SHP77 treated with DMSO at 0.1 percent for 48 hours (cell line): ENCODE measurements at places on chromosomes 5 and 9.

DNA sequence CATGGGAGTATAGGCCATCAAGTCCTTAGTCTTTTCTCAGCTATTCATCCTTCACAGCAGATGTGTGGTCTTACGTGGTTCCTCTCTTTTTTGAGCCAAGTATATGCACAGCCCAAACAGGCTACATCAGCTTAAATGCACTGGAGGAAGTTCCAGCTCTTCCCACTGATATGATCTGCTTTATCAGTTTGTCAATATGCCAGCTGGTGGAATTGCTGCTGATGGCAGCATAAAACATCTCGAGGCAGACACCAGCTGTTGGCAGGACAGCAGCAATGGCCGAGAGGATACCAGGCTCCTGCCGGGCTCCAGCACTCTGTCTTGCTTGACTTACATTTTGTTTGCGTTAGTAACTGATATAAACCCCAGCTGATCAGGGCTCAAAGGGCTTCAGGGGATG lies 143.4 kb downstream of the TENT4A start:
- no peak for DNase-seq

DNA sequence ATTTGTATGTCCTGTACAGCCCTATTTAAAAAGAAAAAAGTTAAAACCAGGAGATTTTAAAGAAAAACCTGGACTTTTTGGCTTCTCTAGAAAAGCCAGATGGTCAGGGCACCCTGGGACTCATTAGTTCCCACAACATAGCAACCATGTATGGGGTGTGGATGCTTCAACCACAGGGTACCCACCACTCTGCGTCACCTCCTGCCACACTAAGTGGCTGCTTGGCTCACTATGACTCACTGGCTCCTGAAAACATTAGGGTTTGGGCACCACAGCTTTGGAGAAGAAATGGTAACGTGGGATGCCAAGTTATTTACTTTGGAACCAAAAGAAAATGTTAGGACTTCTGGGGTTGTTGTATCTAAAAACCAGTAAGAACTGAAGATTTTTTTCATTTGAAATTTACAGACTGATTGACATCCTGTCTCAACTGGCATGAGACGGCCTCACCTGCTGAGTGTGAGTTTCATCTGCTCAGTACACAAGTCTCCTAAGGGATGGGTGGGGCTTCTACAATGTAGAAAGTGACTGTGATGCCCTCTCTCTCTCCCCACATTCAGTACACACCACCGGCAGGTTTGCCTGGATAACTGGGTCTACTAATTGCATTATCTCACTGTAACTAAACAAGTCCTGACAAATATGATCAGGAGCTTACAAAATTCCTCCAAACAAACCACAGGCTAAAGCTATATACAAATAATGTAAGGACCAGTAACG lies 103.9 kb downstream of the ESM1 start:
- no peak for DNase-seq

DNA sequence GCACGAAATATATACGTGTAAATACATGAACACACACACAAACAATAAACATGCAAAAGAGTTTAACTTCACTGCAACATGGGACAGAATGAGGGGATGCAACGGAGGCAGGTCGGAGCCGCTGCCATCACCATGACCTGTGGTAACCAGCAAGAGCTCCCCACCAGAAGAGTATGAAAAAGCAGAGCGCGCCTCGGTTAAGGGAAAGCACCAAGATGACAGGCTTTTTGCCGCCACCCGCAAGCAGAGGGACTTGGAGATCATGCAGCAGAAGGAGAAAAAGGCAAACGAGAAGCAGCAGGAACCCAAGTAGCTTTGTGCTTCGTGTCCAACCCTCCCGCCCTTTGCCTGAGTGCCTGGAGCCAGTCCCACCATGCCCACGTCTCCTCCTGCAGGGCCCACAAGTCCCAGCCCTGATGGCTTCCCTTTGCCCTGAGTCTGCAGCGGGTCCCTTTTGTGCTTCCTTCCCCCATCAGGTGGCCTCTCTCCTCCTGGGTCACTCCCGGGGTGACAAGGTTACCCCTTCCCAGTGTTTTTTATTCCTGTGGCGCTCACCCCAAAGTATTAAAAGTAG lies 13.8 kb downstream of the WHRN start:
- DNase-seq: no peak

DNA sequence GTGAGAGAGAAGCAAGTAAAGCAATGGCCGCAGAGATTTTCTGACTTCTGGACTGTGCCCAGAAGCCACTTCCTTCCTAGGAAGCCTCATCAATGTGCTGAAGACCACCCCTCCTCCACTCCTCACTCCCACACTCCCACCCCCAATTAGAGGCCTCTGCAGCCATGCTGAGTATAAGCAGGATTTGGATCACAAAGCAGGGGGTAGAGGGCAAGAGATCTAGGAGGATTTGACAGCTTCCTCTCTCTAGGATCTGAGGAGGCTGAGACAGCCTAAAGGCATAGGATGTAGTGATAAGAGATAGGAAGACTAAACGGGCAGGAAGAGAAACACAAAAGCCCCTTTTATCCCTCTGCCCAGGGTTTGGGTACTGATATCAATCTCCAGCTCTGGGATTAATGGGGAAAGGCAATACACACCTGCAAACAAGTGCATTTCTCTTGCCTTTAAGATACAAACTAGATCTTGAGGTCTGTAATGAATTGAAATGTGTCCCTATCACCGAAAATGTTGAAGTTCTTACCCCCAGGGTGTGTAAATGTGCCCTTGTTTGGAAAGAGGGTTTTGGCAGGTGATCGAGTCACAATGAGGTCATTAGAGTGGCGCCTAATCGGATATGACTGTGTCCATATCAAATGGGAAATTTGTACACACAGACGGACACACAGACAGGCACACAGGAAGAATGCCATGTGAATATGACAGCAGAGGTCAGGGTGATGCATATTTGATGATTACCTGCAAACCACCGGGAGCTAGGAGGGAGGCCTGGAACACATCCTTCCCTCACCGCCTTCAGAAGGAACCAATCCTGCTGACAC lies 28.5 kb downstream of the KCNV2 start:
- no peak for DNase-seq

DNA sequence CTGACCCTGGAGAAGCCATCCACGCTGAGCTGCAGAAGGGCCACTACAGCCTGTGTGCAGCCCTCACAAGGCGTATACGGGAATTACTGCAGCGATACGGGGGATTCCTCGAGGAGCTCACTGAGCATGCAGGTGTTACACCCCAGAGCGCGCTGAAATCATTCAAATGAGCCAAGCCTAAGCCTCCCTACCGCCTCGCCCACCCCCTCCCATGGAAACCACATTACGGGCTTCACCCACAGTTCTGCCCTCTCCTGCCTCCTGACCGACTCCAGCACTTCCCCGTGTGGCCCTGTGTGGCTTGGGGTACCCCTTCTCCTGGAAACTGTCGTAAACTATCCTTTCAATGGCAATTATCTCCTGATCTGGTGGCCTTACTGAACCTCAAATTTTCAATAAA lies 13.3 kb downstream of the SURF6 start:
- DNase-seq: no peak

GRCh38 chr9:134452728-134453127 lies 126.5 kb downstream of the RXRA start:
- DNase-seq: no peak

- DNase-seq: no peak
These were observed 849 bp upstream of the MGAT1 start for GRCh38 chr5:180803181-180804128.

GRCh38 chr5:142756576-142756975 lies 13.6 kb upstream of the ARHGAP26 start:
- no peak for DNase-seq

GRCh38 chr5:41559184-41559583 lies 48.8 kb upstream of the PLCXD3 start:
- DNase-seq: no peak

DNA sequence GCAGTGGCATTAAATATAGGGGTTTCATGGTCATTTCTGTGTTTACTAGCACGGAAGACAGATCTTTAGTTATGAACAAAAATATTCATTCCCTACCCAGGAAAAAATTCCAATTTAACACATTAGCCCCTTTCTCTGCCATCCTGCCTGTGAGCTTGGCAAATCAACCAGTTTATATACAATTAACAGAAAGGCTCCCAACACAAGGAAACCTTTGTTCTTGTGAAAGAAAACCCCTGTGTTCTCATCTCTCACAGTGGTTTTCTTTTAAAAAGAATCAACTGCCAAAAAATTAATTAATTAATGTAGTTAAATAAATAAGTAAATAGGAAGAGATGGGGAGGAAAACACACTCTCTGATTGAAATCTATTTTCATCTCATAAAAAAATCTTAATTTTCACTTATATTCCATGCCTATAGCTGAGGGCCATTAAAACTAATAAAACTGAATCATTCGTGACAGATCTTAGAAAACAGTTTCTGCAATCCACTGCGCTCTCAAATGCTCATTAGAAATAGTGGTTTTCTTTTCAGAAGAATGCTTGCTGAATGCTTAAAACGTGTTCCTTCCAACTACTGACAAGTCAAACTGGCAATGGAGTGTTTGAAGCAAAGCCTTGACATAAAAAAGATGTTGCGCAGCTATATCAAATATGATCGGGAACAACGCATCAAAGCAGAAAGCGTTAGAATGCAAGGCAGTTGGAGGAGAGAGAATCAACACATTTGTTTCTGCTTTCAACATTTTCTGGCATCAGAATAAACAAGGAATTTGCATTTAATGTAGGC lies 387.7 kb downstream of the TLR4 start:
- DNase-seq: no peak

DNA sequence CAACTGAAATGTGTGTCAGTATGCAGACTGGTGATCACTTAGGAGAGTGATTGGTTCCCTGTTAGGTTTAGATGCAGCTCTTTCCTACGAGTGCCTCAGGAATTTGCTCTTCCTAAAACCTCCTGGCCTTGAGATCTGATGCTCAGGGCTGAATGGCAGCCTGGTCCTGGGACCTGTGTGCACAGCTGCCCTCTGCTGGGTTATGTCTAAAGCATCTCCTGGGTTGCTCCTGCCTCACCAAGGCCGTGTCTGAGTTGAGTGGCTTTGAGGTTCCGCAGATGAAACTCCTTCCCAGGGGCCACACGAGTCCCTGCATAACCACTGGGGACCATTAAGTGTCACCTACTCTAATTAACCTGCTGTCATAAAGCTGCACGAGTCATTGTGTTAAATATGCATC lies 59.5 kb downstream of the MVB12B start:
- no peak for DNase-seq

GRCh38 chr5:127011961-127012644 lies 18.3 kb downstream of the MARCHF3 start:
- no peak for DNase-seq

DNA sequence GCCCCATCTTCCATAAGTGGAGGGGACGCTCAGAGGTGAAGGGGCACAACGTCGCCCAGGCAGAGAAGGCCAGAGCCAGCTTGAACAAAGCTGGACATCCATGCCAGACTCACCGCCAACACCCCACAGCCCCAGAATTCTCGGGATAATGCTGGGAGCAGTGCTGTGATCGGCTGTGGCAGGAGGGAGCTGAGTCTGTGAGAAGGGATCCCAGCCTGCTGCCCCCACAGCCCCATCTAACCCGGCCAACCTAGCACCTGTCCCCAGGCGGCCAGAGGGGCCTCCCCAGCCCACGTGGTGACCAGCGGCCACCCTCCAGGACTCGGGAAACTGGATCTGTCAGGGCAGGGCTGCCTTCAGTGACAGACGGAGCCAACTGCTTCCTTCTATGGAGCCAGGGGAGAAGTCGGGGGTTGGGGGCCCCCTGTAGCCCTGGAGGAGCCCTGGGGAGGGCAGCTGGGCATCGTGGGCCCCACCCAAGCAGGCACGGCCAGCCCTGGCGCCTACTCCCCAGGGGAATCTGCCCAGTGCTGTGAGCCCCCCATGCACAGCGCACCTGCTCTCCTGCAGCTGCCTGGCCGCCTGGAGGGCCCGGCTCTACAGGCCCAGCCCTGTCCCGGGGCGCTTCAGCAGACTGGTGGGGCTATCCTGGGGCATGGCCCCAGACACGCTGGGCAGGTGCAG lies 6.0 kb downstream of the BRD3 start:
- DNase-seq: no peak

GRCh38 chr9:36164372-36164771 lies 4.8 kb upstream of the CCIN start:
- DNase-seq: no peak

DNA sequence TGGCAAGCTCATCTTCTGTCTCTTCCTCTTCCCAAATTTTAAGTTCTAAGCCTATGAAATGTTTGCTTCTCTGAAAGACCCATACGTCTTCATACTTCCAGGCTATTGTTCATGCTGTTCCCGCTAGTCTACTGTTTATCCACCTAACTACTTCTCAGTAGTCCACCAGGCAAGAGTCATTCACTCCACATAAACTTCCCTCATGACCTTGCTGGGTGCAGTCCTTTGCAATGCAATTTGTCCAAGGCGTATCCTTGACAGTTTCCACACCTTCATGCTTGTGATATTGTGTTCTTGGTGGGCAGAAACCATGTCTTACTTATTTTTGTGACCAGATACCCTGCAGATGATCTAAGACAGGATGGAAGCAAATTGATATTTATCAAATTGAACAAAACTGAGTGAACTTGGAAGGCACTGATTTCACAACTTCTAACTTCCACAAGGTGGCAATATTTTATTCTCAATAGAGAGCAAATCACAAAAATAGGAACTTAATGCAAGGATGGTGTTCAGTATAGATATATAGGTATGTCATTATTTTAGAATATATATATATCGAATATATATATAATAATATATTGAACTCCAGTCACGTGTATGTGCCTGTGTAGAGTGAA lies 30.3 kb downstream of the TYRP1 start:
- DNase-seq: no peak

DNA sequence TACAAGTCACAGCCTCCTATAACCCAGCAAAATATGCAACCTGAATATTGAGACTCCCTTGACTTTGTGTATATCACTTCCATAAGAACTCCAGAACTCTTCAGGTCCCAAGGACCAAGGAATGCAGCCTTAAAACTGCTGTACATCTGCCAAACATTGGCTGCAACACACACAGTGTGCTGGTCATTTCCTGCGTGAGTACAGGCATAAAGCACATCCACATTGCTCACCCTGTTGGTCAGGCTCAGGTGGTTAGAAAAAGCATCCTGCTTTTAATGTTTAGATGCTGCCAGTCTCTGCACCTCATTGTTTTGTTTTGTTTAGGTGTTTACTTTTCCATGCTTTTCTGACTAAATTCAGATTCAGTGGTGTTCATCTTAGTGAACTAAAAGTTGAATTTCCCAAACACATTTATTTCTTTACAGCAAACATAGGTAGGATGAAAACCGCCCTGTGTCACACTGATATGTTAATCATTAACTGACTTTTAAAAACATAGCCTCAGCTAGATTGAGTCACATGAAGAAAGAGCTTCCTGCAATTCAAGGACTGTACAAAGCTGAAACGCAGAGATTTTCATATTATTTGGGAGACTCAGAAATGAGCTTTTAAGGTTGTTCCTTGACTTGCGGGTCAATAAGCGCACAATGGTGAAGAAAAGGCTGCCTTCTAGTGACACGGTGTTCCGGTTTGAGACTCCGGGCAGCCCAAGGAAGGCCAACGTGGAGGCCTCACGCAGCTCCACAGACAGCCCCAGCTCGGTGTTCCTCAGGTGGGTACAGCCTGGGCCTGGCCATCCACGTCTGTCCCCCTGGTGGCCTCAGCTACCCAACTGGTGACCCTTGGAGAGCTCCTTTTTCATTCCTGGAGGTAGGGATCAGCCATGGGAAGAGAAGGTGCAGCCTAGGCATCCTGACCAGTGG lies 52.2 kb upstream of the GRAMD2B start:
- DNase-seq: no peak
